ENCODE measurements at places on chromosomes 3 and 15.

DNA sequence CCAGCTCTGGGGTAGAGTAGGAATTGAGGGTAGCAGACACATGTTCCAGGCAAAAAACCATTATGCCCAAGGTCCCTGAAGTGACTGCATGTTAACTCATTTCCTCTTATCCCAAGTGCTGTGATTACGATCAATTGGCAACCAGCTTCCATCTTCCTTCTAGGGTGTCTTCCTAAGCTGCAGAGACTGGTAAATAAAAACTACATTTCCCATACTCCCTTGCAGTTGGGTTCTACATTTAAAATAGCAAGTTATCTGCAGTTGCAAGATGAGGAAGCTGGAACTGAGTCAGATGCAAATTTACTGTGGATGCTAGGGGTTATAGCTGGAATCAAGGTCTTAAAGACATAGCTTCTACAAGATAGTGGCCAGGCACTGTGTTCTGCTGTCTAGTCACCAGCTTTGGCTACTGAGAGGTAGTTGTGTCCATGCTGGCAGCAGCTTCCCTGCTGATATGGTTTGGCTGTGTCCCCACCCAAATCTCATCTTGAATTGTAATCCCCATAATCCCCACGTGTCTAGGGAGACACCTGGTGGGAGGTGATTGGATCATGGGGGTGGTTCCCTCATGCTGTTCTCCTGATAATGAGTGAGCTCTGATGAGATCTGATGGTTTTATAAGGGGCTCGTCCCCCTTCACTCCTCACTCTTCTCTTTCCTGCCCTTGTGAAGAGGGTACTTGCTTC, 51.3 kb upstream of the FBN1 start:
- no peak for DNase-seq

GRCh38 chr3:96101006-96101560, 713.3 kb upstream of the EPHA6 start:
- DNase-seq: no peak

- no peak for DNase-seq
Observed at GRCh38 chr3:13519006-13519791, 29.7 kb upstream of the FBLN2 start.

DNA sequence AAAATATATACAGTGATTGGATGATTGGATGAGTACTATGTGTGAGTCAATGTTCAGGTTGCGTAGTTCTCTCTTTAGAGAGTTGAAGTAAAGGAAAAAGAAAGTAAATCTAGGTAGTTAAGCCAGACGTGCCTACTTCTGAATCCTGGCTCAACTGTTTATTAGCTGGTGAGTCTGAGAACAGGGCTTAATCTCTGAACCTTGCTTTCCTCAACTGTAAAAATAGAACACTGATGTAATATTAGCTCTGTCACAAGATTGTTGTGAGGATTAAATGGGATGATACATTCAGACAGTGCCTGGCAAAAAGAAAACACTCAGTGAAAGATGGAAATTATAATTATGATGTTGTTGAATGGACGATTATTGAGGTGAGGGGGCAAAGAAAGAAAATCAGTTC, 413.4 kb downstream of the MAGI1 start:
- DNase-seq: no peak

DNA sequence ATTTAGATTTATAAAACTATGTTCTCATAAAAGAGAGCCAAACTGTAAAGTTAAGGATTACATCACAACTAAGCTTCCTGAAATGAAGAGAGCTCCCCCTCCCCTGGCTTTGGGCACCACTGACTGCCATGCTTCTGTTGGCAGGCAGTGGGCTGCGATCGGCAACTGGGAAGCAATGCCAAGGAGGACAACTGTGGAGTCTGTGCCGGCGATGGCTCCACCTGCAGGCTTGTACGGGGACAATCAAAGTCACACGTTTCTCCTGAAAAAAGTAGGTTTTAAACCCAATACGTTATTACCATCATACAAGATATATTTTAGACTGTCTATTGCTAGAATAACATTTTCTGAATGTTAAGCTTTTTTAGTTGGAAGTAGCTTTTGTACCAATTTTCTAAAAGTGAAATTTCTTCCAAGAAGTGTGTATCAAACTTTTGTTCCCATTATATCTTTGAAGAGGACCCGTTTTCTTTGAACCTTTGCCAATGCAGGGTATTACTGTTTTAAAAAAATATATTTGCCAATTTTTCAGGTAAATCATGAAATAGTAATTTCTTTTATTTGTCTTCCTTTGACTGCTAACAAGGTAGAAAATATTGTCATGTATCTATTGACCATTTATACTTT, 184.1 kb downstream of the ADAMTSL3 start:
- no peak for DNase-seq

DNA sequence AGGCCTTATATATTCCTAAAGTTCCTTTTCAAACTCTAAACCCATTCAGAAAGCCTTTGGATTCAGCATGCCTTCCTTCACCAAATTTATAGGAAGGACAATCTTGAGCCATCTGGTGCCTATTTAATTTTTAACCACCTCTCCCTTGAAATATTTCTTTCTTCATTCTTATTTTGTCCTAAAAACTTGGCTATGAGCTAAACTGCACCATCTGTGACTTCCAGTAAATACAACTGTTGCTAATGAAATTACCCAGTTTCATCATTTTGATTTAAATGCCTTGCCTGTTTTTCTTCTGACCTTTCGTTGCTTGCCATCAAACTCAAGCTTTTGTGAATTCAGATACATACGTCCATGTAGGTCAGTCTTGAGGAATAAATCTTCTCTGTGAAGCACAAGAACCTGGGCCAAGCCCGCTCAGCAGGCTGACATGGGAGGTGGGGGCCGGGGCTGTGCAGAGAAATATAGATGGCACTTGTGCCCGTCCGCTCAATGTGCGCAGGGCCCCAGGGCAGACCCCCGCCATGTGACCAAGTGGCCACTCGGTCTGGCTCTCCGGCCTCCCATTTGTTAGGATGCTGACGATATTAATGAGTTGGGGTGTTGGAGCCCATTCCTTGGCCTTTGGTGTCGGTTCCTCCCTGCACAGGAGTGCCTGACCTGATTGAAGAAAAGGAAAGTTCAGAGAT, 335.9 kb downstream of the VPS13C start:
- no peak for DNase-seq

- DNase-seq: no peak
Observed at GRCh38 chr3:128803307-128803706, 76.1 kb upstream of the ACAD9 start.

- DNase-seq: no peak
Observed at GRCh38 chr3:167777356-167777755, 41.8 kb downstream of the SERPINI1 start.

GRCh38 chr3:193134856-193135255, 106.2 kb upstream of the PLAAT1 start:
- DNase-seq: no peak

GRCh38 chr15:78133801-78134200, 2.6 kb upstream of the CIB2 start:
- DNase-seq: no peak

- DNase-seq: no peak
Observed at GRCh38 chr3:72044231-72044855, 259.4 kb upstream of the PROK2 start.

DNA sequence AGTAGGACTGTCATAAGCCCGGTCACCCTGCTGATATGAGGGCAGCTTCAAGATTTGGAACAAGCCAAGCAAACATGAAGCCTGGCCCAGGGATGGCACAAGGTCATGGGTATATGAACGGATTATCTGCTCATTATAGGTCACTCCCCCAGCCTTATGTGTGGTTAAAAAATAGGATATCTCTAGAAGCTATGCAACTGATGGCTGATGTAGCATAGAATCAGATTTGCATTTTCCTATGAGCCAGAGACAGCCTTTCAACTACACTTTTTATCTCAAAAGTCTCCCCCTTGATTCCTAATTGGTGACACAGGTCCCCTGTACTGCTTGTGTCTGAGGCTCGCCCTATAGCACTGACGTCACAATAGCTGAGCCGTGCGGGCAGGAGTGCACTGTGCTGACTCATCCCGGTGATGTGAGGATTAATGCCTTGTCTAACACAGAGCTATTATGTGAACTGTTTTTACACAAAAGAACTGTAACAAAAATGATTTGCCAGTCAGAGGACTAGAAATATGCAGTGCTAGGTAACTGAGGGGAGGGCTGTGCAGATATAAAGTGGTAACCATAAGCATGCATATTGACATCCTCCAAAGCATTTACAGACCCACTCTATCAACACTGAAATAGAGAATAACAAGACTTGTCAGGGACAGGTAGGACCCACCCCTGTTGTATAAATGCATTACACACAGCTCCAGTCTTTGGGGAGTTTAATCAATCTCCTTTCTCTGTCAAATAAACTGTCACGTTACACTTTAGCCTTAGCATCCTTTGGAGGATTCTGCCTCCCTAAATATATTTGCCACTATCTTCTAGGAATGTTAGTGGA, 204.9 kb downstream of the TIGIT start:
- no peak for DNase-seq

DNA sequence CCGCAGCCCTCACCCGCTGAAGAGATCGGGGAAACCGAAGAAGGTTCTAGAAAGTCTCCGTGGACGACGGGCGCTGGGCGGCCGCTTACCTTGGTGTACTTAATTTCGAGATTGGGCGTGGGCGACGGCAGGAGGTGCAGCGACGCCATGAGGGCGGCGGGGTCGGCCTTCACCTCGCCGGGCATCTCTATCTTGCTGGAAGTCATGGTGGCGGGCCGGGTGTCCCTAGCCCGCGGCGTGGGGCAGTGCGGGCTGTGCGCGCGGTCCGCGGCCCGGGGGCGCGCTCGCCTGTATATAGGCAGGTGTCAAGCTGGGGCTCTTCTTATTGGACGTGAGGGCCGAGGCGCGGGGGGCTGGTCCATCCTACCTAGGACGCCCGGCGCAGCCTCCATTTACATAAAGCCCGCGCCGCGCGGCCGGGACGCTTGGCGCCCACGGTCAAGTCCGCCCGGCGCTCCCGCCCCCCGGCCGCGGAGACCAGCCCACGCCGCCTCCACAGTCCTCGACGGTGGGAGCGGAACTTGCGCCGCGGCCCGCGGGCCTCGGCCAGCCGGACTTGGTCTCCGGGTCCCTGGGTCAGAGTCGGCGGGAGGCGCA, at the start of gene ALDH1A2:
ALDH1A2 (minus strand) TSS at position 267 of the 597 bp plus-strand sequence; CDS start at position 206, 61 bp downstream.
- no peak for DNase-seq

- DNase-seq: no peak
Observed at GRCh38 chr3:31275583-31275982, 257.1 kb upstream of the STT3B start.

- no peak for DNase-seq
Observed at GRCh38 chr3:38641461-38642110, 7.9 kb downstream of the SCN5A start.

- no peak for DNase-seq
Observed at GRCh38 chr3:133694288-133695268, 32.8 kb upstream of the TOPBP1 start.

DNA sequence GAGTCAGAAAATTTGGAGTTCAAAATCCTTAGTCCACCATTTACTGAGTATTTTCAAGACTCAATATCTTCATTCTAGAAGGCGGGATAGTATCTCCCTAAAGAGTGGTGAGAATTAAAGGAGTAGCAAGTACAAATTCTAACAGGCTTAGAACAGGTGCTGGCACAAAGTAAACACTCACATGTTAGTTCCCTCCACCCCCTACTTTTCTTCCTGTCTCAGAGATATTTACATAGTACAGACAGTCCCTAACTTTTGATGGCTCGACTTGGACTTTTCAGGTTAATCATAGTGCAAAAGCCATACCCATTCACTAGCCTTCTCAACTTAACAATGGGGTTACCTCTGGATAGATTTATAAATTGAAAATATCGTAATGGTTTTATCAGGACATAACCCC, 476.2 kb upstream of the RASGRP1 start:
- no peak for DNase-seq

DNA sequence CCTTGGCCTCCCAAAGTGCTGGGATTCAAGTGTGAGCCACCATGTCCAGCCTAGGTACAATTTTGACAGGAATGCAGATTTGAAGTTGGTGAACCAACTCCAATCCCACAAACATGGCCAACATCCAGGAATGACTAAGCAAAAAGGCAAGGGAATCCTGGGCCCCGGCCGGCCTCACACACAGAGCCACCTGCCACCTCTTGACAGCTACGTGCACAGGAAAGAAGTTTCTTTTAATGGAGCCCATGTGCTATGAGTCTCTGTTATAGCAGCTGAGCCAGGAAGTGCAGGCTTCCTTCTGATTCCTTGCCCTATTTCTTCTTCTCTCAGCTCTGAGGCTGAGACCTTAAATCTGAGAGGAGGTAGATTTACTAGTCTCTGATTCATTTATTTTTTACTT, 8.8 kb downstream of the TMEM40 start:
- no peak for DNase-seq

GRCh38 chr3:173945170-173945569, 547.6 kb downstream of the NLGN1 start:
- no peak for DNase-seq

DNA sequence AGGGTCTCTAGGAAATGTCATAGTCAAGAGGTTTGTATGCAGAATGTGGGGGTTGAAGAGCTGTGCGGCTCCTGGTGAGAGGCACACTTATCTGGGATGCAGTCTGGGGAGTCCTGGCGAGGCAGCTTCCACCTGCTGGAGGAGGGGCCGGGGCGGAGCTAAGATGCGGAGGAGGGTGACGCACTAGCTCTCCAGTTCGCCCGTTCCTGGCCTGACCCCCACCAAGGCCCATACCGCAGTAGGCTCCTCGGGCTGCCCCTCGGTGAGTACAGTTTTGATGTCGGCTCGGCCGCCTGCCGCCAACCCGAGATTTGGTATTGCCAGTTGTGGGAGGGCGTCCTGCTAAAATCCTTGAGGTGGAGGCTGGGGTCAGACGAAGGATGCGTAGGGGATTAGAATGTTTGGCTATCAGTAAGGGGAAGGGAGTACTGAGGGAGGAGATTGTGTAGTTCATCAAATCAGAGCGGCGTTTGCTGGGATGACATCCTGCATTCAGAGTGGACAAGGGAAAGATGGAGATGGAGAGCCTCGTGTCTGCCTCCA, at the start of gene SCG5:
SCG5 (plus strand) TSS at position 194 of the 543 bp plus-strand sequence. CDS start 1,883 bp downstream, outside the sequence.
- DNase-seq: no peak

DNA sequence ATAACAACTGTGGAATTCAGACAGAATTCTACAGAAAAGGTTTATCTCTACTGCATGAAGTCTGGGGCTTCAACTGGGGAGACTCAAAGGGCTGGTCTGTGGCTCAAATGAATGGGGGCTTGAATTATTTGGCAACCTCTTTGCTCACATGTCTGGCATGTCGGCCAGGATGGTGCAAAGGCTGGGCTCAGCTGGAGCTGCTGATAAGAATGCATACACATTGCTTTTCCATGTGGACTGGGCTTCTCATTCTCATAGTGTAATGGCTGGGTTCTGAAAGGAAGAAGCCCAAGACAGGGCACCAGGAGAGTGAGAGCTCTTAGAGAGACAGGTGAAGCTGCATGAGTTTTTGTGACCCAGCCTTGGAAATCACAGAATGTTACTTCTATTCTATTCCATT, 194.3 kb upstream of the SGO1 start:
- no peak for DNase-seq

- no peak for DNase-seq
Observed at GRCh38 chr15:39127925-39128617, 452.8 kb upstream of the THBS1 start.

GRCh38 chr15:99682455-99682854, 50.8 kb downstream of the LYSMD4 start:
- DNase-seq: no peak

GRCh38 chr3:32460031-32460749, 42.5 kb downstream of the CMTM6 start:
- DNase-seq: peak; percentile 38
